DMS 273 treated with DMSO at 0.1 percent for 48 hours (cell line): ENCODE measurements at places on chromosomes 13 and 19.

DNA sequence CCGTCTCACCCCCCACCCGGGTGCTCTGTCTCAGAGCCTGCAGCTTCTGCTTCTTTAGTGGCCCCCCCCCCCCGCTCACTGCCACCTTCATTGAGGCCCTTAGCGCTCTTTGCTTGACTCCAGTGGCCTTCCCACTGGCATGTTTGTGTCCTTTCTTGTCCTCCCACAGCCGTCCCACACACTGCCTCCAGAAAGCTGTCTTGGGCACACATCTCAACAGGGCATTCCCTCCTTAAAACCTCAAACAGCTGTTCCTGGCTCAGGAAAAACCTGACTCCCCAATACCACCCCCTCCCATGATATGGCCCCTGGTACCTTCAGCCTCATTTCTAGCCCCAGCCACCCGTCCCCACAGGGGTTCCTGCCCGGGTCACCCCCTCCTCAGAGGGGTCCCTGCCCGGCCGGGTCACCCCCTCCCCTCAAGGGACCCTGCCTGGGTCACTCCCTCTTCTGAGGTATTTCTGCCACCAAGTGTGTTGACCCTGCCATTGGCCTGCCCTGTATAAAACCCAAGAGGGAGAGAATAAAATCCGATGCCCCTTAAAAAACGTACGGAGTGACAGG is 8.9 kb downstream of the B3GLCT start:
- DNase-seq, result no peak

- no peak for DNase-seq
These were observed 95.8 kb downstream of the WASF3 start for GRCh38 chr13:26653310-26653709.

DNA sequence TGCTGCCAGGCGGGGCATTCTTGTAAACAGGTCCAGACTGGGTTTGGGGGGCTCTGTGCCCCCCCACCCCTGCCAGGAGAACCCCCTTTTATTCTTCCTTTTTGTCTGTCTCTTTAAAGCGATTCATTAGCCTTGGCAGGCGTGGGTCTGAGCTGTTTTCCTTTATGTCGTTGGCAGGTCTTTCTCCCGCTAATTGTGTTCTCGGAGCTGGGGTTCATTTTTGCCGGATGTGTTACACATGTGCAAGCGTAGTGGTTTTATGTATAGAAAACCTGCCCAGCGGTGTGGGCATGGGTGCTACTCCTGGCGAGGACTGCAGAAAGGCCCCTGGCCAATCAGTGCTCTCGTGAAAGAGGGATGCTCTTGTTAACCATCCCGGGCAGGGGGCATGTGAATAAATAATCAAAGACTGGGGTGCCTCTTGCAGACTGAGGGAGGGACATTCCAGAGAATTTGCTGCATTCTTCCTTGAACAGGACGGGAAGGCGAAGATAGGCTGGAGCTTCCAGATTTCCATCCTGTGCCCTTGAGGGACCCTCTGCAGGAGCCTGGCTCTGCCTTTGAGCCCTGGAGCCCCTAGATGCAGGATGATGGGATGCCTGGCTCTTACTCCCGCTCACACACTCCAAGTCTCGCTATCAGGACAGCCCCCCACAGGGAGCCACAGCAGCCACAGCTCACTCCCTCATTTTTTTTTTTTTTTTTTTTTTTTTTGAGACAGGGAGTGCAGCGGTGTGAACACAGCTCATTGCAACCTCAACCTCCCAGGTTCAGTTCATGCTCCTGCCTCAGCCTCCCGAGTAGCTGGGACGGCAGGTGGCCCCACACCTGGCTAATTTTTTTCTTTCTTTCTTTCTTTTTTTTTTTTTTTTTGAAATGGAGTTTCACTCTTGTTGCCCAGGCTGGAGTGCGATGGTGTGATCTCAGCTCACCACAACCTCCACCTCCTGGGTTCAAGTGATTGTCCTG is 14.1 kb downstream of the CARM1 start:
- no peak for DNase-seq

- no peak for DNase-seq
These were observed 10.4 kb downstream of the BORCS8 start for GRCh38 chr19:19181488-19181998.

- DNase-seq, result no peak
These were observed 56.1 kb upstream of the SERPINE3 start for GRCh38 chr13:51283371-51283770.

DNA sequence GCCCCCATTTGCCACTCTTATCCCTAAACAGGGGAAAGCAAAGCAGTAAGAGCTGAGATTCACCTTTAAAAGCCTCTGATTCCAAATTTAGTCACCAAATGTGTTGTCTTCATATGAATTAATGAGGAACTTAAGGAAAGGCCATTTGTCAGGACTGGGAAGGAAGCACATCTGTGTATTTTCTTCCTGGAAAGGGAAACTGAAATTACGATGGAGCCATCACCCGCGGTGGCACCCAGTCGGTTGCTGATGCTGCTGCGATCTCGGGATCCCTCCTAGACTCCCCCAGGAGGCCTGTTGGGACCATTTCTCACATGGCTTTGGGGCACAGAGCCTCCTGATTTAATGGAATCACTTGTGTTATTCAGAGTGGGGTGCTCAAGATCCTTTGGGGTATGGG is 7.4 kb upstream of the IL4I1 start:
- no peak for DNase-seq

- no peak for DNase-seq
These were observed 7.5 kb downstream of the IGLON5 start for GRCh38 chr19:51318687-51319648.

- DNase-seq, result no peak
These were observed 527.1 kb downstream of the UQCRFS1 start for GRCh38 chr19:28685802-28686201.

DNA sequence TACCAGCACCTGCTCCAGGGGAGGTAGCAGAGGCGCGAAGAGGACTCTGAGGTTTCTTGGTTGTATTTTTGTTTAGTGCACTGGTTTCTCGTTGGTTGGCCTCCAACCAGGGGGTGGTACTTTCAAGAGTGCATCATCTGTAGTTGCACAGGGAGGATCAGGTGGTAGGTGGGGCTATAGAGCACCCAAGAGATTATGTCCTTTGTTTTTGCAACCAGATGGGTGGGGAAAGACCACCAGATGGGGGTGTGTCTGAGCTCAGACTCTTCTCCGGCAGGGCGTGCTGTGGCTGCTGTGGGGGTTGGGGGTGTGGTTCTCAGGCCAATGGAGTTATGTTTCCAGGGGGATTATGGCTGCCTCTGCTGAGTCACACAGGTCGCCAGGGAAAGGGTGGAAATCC is 254.4 kb upstream of the KLF12 start:
- no peak for DNase-seq

- DNase-seq, result no peak
These were observed 1.7 kb downstream of the AP1M1 start for GRCh38 chr19:16199275-16199932.

- no peak for DNase-seq
These were observed 284.4 kb downstream of the DIAPH3 start for GRCh38 chr13:59879281-59879680.

- peak; percentile 49 for DNase-seq
These were observed 11.9 kb downstream of the EFNB2 start for GRCh38 chr13:106523576-106523975.

DNA sequence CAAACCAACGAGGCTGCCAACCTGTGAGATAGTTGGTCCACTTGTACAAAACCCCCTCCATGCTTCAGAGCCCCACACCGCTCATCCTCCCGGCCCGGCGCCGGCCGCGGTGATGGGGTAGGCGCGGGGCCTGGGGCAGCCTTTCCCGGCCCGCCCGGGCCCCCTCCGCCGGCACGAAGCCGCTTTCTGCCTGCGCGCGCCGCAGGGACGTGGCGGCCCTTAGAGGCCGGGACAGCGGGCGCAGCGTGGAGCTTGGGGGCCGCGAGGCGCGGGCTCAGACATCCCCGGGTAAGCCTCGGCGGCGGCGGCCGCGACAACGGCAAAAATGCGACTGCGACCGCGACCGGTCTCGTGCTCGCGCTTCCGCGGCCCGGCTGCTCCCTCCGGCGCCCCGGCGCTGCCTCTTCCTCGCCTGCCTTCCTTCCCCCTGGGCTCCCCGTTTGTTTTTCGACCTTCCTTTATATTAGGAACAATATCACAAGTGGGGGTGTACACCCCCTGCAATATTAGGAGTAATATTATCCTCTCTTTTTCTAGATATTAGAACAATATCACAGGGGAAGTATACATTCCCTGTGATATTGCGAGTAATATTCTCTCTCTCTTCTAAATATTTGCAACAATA is 53.9 kb upstream of the CEACAM21 start:
- no peak for DNase-seq

GRCh38 chr19:5367530-5368133 is 27.0 kb upstream of the PTPRS start:
- no peak for DNase-seq

DNA sequence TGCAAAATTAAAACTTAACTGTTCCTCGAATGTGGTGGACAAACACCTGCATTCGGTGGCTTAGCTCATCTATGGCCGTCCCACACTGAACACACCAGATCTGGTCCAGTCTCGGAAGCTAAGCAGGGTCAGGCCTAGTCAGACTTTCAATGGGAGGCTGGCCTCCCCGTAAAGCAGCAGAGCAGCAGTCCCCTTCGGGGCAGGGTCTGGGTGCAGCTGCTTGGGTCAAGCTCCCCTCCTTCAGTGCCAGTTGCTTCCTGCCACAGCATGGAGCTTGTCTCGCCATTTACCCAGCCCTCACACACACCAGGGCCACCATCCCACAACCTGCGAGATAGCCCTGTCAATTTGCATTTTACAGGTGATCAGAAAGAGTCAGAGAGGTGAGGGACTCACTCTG is 93.2 kb downstream of the TUBA3C start:
- DNase-seq, result no peak

- DNase-seq, result no peak
These were observed 22.5 kb downstream of the CAB39L start for GRCh38 chr13:49421391-49421790.

GRCh38 chr13:113560645-113561416 is 23.7 kb upstream of the TFDP1 start:
- no peak for DNase-seq

DNA sequence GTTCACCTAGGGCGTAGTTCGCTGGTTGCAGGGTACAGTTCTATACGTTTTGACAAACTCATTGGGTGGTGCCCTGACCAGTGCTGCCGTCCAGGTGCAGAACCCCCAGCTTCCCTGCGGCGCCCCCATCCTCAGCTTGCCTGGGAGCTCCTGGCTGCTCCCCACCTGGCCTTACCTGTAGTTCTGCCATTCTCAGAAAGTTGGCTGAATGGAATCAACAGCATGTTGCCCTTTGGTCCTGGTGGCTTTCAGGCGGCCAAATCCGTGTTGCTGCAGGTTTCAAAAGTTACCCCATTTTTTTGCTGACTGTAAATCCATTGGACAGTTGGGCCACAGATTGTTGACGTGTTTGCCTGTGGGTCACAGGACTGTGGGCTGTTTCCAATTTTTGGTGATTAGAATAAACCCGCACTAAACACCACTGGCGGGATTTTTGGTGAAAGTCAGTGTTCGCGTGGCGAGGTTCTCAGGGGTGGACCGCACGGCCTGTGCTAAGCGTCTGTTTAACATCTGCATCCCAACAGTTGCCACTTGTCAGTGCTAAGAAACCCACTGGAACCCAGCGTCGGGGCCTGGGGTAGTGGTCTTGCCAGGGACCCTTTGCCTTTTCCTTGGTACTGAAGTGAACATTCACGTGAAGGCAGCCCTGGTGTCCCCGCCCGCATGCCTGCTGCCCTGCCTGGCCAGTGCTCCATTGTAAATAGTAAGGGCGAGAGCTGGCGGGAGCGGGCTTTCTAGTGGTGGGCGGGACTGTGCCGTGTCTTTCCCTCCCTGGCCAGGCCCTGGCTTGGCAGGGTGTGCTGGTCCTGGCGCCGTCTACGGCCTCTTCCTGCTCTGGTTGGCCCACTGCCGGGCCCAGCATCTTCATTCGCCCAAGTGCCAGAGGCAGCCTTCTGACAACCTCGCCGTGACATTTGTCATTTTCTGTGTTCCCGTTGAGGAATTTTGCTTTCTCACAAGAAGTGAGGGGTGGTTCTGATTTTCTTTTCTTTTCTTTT is 3.3 kb downstream of the DOT1L start:
- peak; percentile 14 for DNase-seq

DNA sequence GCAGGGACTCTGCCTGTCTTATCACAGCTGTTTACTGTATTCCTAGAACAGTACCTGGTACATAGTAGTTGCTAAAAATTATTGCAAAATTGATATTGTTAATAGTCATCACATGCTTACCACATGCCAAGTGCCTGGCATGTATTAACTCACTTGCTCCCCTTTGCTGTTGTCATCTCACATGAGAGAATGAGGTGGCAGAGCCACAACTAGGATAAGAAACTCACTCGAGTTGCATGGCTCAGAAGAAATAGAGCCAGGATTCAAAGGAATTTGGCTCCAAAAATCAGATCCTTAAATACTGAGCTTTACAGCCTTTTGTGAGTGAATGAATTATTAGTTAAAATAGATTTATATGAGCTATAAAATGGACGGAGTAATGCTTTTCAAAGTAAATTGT is 42.6 kb downstream of the B3GLCT start:
- DNase-seq, result no peak

- DNase-seq, result no peak
These were observed 34.4 kb upstream of the ZNF808 start for GRCh38 chr19:52492994-52493470.

GRCh38 chr19:15195371-15196334 is 5.1 kb downstream of the NOTCH3 start:
- no peak for DNase-seq

DNA sequence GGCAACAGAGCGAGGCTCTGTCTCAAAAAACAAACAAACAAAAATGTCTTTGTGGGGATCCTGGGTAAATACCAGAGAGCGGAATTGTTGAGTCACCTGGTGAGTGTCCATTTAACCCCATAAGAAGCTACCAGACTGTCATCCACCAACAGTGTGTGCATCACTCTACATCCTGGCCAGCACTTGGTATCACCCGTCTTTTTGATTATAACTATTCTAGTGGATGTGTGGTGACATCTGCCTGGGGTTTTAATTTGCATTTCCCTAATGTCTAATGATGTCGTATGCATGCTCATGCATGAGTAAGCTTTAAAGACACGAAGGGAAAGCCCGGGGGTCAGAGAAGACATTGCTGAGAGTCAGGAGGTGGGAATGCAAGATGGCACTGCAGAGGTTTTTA is 126.7 kb upstream of the MRI1 start:
- DNase-seq, result no peak

DNA sequence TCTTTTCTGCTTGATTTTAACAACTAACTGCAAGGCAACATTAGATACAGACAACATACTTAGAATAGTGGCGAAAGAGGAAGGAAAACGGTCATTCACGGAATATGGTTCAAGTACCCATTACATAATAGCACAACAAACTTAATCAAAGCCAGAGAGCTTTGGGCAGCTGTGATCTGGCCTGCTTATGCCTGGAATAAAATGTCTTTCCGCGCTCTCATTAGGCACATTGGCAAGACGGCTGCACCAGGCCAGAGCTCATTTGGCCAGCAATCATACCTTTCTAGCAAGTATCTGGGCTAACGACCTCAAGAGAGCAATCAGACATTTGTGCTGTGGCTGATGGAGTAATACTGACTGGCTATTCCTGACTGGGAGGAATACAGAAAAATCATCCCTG is 112.8 kb downstream of the NALCN start:
- DNase-seq, result no peak

GRCh38 chr13:33261387-33262061 is 24.0 kb downstream of the STARD13 start:
- no peak for DNase-seq

GRCh38 chr13:51229731-51230130 is 7.5 kb downstream of the FAM124A start:
- no peak for DNase-seq

GRCh38 chr13:21243045-21243897 is 66.8 kb downstream of the MRPL57 start:
- DNase-seq, result no peak
